ENCODE measurements at places on chromosomes 11 and 22.

DNA sequence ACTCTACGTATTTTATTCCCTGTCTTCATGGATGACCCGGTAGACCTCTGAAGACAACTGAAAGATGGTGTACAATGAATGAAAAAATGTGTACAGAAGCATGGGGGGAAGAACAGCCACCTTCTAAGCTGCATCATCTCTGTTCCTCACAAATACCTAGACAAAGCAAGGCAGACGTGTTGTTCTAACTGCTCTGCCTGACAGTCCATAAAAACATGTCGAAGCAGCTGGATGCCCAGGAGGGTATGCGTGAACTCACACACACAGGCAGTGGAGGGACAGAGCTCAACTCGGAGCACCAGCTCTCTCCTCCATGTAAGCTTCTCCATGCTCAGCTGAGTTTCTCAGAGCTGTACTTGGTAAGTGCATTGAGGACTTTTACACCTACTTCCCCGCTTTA lies 327.4 kb downstream of the CTTN start:
- no peak for DNase-seq

DNA sequence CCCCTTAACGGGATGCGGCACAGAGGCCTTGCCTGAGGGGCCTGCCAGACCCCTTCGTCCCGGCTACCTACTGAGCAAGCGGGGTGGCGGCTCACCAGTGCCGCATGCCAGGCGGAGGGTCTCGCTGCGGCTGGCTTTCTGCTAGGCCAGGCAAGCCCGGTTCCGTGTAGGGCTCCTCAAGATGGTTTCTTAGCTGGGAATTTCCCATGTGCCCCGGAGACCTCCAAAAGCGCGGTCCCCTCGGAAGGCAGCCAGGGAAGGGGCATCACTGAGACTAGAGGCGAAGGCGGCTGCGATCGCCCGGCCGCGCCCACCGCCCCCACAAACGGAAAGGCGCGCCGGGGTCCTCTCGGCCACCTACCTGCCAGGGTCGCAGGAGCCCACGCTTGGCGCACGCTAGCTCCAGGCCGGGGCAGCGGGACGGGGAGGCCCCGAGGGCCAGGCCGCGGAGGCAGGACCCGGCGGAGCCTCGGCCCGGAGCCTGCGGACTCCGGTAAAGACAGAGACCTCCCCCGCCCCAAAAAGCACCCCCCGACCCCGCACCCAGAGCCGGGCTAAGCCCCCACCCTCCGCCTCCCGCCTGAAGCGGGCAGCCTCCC lies 23.8 kb downstream of the MICAL3 start:
- DNase-seq: peak; percentile 9

GRCh38 chr11:35241531-35241930 lies 102.6 kb downstream of the CD44 start:
- DNase-seq: peak; percentile 11

DNA sequence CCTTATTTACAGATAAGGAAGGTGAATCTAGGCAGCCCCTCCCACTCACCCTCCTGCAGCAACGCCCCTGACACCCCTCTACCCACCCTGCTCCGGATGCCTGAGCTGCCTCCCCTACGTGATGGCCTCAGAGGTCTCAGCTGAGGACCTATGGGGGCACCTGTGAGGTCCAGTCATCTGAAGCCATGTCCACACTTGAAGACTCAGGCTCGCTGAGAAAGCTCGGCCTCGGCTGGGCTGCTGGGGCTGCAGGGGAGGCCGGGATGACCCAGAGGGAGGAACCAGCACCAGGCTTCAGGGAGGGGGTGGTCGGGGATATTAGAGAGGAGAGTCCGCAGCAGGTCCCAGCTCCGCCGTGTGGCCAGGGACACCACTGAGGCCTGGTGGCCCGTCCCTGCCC lies 92.8 kb downstream of the BRD1 start:
- no peak for DNase-seq

GRCh38 chr11:73972187-73972586 lies 10.5 kb downstream of the UCP2 start:
- no peak for DNase-seq

- no peak for DNase-seq
These were observed 32.0 kb downstream of the KCNC1 start for GRCh38 chr11:17766590-17766989.

- DNase-seq: no peak
These were observed 482.0 kb upstream of the B3GAT1 start for GRCh38 chr11:134893810-134894685.

GRCh38 chr22:17117890-17118289 lies 3.3 kb downstream of the TMEM121B start:
- DNase-seq: peak; percentile 37

DNA sequence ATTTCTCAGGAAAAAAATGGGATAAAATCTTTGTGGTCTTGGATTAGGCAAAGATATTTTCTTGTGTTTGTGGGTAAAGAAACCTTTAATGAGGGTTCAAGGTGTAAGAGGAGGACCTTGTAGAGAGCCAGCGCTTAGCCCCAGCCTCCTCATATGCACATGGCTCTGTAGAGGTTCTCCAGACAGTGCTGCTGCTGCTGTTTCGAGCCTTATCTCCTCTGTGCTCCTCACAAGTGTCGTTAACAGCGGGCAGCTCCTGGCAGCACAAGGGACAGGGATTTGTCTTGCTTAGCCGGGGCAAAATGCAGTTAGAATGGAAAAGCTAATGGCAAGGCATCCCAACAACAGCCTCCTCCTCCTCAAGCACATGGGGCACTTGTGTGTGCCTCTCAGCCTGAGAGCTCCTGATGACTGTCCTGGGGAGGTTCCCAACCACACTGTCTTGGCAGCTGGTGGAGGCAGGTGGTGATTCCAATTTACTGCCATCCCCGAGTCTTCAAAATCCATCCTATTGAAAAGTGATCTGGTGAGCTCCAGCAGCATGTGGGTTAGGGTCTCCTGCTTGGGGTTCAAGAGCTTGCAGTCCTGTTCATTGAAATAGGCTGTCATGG lies 7.6 kb upstream of the MSANTD2 start:
- no peak for DNase-seq

GRCh38 chr22:27157666-27158370 lies 500.4 kb downstream of the MIAT start:
- no peak for DNase-seq

DNA sequence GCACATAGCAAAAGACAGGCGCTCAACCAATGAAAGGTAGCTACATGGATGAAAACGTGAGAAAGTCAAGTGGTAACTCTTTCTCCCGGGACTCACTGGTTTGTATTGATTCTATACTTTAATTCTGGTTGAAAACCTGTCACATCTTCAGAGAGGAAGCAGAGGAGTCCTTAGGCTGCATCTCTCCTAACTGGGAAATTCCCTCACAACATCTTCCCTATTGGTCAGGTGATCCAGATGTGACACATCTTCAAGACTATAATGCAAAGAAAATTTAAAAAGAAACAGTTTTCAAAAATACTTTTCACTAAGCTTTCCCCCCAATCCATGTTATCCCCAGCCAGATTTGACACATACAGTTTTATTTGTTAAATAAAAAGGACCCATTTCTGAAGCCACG lies 62.7 kb upstream of the RCN1 start:
- no peak for DNase-seq

DNA sequence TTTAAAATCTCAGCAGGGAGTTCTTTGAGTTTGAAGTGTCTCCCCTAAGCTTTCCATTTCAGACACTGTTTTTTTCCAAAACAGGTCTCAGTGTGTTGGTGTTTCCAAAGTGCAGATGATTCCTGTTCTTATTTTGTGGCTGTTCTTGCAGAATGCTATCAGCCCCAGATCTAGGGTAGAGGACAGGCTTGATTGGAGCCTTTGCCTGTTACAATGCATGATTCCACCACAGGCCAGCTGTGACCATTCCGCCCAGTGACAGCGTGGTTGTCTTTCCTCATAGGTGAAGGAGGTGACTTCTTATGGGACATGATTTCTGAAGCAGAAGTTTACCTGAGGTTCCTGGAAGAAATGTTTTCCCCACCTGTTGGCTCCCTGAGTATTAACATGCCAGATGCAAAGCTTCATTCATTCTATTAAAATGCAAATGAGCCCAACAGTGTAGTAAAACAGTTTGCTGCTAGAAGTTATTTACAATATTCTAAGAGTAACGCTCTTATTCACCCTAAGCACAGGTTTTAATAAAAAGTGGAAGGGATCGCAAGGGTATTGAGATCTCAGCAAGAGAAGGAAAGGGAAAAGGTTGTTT lies 36.9 kb upstream of the BIRC3 start:
- DNase-seq: no peak

- DNase-seq: no peak
These were observed 35.0 kb downstream of the INTS4 start for GRCh38 chr11:77959434-77959833.

DNA sequence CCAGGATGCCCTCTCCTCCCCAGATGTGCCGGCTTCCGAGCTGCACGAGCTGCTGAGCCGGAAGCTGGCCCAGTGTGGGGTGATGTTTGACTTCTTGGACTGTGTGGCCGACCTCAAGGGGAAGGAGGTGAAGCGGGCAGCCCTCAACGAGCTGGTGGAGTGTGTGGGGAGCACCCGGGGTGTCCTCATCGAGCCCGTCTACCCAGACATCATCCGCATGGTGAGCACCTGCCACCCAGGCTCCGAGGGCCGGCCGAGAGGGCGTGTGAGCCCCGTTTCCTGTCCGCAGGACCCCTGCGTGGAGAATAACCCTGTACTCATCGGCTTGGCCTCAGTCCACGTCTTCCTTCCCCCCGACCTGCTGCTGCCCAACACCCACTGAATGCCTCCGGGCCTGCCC lies 2.2 kb downstream of the PPP2R5B start:
- no peak for DNase-seq

- no peak for DNase-seq
These were observed 375.1 kb downstream of the BUD13 start for GRCh38 chr11:116397602-116398084.

- DNase-seq: no peak
These were observed 45.3 kb upstream of the HMGXB4 start for GRCh38 chr22:35212009-35212408.

DNA sequence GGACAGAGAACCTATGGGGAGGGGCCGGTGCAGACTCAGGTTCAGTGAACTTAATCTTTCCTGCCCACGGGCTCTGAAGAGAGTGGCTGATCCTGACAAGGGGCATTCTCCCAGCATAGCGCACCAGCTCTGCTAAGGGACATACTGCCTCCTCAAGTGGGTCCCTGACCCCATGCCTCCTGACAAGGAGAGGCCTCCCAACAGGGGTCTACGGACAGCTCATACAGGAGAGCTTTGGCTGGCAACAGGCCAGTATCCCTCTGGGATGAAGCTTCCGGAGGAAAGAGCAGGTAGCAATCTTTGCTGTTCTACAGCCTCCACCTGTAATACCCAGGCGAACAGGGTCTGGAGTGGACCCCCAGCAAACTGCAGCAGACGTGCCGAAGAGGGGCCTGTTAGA lies 394.0 kb downstream of the LRRC4C start:
- DNase-seq: no peak

- peak; percentile 13 for DNase-seq
These were observed 26.1 kb upstream of the CARD16 start for GRCh38 chr11:105071089-105071732.

- no peak for DNase-seq
These were observed 1.8 kb downstream of the TUBA8 start for GRCh38 chr22:18112440-18112839.

GRCh38 chr11:69836401-69836800 lies 17.2 kb upstream of the FGF3 start:
- no peak for DNase-seq

DNA sequence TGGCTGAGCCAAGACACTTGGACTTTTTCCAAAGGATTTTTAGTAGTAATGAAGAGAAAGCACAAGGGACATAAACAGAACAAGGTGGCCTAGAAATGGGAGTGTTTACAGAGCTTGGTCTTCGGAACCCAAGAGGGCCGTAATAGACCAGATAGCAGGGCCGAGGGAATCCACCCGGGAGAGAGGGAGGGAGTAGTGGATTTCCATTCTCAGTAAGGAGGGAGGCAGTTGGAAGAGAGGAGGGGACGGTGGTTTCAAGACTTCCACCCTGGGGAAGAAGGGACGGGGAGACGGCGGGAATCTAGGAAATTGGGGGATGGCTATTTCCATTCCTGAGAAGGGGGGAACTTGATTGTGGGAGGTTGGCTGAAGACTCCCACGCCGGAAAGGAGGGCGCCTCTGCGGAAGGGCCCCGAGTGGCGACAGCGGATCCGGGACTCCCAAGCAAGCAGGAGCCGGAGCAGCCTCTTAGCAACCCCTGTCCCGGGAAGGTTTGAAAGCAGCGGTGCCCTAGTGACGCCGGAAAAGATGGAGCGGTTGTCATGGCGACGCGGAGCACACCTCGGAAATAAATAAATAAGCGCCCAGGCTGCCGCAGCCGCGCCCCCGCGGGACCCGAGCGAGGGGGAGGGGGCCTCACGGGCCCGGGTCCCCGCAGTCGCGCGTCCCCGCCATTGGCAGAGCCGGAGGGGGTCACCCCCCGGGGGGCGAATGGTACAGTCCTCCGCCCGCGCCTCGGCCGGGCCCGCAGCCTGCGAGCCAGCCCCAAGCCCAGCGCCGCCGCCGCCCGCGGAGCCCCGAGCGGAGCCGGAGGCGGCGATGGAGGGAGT lies 31.6 kb downstream of the EIF3F start:
- DNase-seq: peak; percentile 77

DNA sequence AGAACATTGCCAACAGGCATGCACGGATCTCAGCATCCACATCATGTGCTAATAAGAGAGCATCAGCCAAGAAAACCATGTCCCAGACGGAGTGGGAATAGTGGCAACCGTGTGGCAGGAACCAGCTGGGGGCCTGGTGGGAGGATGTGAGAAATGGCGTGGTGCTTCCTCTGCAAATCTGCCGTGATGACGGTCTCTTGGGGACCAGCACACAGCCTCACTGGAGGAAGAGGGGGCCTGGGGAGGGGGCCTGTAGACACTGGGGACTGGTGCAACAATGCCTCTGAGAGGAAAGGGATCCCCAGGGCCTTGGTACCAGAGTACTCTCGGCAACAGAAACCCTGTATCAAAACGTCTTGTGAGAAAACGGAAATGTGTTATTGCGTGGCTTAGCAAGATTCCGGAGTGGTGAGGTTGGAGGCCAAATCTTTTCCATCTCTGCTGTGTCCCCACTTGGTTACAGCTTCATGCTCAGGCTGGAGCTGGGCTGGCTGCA lies 154.3 kb upstream of the TBCEL start:
- no peak for DNase-seq

DNA sequence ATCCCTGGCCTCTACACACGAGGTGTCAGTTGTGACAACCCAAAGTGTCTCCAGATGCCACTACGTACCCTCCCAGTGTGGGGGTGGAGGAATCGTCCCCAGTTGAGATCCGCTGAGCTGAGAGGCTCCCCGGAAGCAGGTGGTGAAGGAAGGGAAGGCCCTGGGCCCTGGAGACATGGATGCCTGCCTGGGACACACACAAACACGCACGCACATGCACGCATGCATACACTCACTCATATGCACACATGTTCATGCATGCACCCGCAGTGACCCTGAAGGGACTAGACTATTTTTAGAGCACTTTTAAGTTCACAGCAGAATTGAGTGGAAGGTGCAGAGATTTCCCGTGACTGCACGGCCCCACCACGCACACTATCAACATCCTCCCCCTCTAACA lies 50.9 kb downstream of the PARVB start:
- no peak for DNase-seq

- no peak for DNase-seq
These were observed 2.7 kb downstream of the RAB3IL1 start for GRCh38 chr11:61914471-61915171.

Data from CD4-positive, alpha-beta T cell treated with Interleukin-17A for 4 hours (primary cell).